ENCODE measurements at places on chromosomes 2 and 18.

DNA sequence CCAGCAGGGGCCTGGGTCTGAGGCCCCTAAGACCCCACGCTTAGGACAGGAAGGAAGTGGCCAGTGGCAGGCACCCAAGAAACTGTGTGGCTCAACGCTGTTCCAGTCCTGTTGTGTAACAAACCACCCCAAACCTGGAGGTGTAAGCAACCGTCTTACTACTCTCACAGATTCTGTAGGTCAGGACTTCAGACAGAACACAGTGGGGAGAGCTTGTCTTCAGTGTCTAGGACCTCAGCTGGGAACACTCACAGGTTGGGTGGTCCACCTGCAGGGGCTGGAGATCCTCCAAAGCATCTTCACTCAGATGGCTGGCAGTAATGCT is 123.0 kb downstream of the KLHL29 start:
- no peak overlapping the region for H3K27ac ChIP-seq
- DNase-seq: no peak
- no peaks in the 10 kb centered on the region for H3K4me1 ChIP-seq
- H3K36me3 ChIP-seq: no peaks in the 10 kb centered on the region
- H3K4me3 ChIP-seq: no peak overlapping the region

GRCh38 chr2:72932805-72933204 is 15.5 kb downstream of the EMX1 start:
- no peaks in the 10 kb centered on the region for H3K36me3 ChIP-seq
- H3K27me3 ChIP-seq: peaks cover 31% of the 10 kb centered on the region
- H3K4me1 ChIP-seq: peaks cover 39% of the 10 kb centered on the region
- no peak for DNase-seq

DNA sequence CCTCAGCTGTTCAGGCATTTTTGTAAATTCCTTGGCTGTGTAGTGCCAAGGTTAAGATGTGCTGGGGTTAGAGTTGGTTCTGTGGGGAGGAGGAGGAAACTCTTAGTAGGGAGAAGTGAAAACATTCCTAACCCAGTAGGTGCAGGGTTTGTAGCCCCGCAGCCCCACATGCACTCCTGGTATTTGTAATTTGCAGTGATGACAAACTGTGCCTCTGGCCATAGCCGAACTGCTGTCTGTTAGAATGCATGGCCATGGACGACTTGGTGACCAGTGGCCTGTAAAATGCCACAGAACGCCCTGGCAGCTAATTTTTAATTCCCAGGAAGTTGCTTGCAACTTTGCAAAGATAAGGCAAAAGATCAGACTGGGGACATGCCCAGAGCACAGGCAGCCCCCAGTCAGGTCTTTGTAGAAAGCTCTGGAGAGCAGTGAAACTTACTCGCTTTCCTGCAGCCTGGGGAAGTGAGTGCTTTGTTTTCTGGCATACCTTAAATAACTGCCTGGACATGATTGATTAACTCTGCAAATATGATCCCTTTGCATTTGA is 38.4 kb downstream of the LYPD6B start:
- H3K27ac ChIP-seq: no peak overlapping the region
- no peaks in the 10 kb centered on the region for H3K36me3 ChIP-seq
- no peak for DNase-seq
- no peaks in the 10 kb centered on the region for H3K27me3 ChIP-seq
- no peak overlapping the region for H3K4me3 ChIP-seq

DNA sequence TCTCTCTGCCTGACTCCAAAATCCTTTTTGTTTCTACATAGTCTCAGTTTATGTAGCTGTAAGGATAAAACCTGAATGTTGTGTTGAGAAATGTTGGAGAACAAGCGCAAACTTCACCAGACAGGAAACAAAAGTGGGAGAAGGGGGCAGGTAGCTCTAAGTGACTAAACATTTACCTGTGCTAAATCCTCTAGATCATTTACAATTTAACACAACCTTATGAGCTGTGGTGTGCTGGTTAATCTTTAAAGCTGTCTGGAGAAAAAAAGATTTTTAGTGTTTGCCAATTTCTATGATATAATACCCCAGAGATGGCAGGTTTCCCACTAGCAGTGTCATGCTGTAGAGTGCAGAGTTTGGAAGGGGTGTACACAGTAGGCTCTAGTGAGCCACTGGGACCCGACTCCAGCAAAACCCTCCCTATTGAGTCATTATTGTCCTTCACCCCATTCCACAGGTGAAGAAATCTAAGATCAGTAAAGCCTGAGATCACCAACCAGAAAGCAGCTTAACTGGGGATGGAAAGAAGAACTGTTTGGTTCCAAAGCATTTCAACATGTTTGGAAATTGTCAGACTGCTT is 992.0 kb downstream of the DCDC2C start:
- H3K27ac ChIP-seq: no peak overlapping the region
- no peaks in the 10 kb centered on the region for H3K36me3 ChIP-seq
- no peaks in the 10 kb centered on the region for H3K4me1 ChIP-seq
- H3K27me3 ChIP-seq: no peaks in the 10 kb centered on the region
- no peak for DNase-seq

Measured in large intestine (tissue), 12 donors.